ENCODE measurements at places on chromosomes 1 and 21.

GRCh38 chr1:97379387-97380075 lies 541.3 kb downstream of the DPYD start:
- DNase-seq, result no peak

- DNase-seq, result no peak
These were observed 661.0 kb upstream of the PTBP2 start for GRCh38 chr1:96060621-96061020.

- no peak for DNase-seq
These were observed 1.4 kb downstream of the NCAM2 start for GRCh38 chr21:20999659-21000058.

GRCh38 chr21:26397545-26397944 lies 175.5 kb downstream of the CYYR1 start:
- DNase-seq, result no peak

- DNase-seq, result no peak
These were observed 385.6 kb downstream of the HLX start for GRCh38 chr1:221264848-221265247.

GRCh38 chr1:207962716-207963426 lies 51.9 kb upstream of the CD34 start:
- no peak for DNase-seq
